ENCODE measurements at places on chromosomes 3 and 15.

GRCh38 chr3:161171113-161171512, 50.0 kb upstream of the NMD3 start:
- no peak for DNase-seq

GRCh38 chr3:101077361-101078011, 84.3 kb upstream of the ABI3BP start:
- DNase-seq = no peak

DNA sequence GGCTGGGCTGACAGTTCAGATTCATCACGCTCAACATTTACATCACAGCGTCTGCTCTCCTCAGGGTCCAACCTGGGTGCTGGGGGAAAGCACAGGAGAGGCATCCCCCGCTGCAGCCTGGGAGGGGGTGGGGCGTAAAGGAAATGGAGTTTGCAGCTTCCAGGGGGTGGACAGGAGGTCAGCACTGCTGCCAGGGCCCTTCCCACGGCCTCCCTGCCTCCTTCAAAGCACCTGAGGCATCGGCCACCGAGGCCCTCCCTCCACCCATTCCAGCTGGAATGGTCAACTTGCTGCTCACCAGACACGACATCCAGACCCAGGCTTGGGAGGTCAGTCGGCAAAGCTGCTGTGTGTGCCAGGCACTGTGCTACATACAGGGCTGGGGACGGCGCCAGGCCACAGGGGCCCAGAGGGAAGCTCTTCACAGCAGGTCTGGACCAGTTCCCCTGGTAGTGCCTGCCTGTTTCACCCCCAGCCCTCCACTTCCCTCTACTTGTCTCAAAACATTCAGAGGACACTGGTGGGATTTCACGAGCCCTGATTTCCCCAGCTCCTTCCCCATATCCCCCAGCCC, 120.7 kb downstream of the ANP32A start:
- no peak for DNase-seq

- no peak for DNase-seq
These were observed 14.3 kb upstream of the RHO start for GRCh38 chr3:129514110-129514509.

GRCh38 chr3:14324224-14324944, 78.0 kb upstream of the SLC6A6 start:
- DNase-seq = no peak

Data from CD4-positive, alpha-beta T cell treated with Interleukin-15 for 1 hour (primary cell).